Spinal cord (tissue), 10 donors: ENCODE measurements at places on chromosomes 5 and 9. TPM values are rescaled to one million over a fixed set of nuclear protein-coding genes. Genes with fewer than 3 reads are reported as not detected.

Gene DMGDH
- 7.6 TPM for total RNA-seq

DNA sequence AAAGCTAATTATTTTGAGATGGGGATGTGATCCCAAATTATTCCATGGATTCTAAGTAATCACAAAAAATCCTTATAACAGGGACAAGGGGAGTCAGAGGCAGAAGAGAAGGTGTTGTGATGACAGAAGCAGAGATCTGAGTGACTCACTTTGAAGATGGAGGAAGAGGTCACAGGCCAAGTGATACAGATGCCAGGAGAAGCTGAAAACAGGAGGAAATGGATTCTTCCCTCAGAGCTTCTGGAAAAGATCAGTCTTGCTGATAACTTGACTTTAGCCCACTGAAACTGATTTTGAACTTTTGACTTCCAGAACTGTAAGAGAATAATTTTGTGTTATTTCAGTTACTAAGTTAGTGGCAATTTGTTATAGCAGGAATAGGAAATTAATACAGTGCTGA is 105.3 kb downstream of the GCNT1 start:
- DNase-seq, result no peak

DNA sequence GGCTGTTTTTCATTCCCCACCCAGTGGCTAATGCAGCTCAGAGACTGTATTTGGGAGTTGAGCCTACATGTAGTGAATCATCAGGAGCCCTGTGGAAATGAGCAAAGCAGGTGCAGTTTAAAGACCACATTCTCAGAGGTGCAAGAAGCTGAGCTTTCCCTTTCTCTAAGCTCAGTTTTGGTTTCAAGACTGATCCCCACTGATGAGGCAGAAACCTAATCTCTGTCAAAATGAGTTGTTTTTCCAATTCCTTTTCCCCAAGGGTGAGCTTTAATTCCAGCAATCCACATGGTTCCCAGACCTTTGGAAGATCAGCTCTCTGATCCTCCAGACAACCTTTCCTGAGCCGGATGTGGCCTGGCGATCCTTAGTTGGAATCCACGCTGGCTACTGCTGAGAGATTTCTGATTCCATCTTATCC is 420.5 kb downstream of the EBF1 start:
- DNase-seq, result no peak

Gene RNF183
- total RNA-seq, result not detected

GRCh38 chr9:127874301-127875221 is 2.9 kb downstream of the AK1 start:
- no peak for DNase-seq

DNA sequence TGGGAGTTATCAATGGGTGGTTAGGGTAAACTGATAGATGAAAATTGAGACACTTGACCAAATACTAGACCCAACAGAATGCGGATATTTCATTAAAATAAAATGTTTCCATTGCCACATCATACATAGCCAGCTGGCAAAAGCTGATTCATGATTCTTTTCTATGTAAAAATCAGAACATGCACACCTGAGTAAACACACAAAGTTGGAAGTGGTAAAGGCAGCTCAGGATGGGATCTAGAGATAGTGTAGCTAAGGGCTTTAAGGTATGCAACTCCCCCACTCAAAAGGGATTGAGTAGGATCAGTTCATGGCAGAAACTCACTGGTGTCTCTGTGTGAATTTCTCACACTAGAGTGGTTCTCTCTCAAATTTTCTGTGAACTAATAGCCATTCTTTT is 541.1 kb upstream of the GRAMD2B start:
- DNase-seq, result no peak

Gene PTGR1
- 44.7 TPM for total RNA-seq

Gene CDKN2B-AS1
- total RNA-seq, result 0.55 TPM

Gene LHX6
- 5.1 TPM for total RNA-seq

Gene SPZ1
- not detected for total RNA-seq

Gene CARTPT
- 5.0 TPM for total RNA-seq

DNA sequence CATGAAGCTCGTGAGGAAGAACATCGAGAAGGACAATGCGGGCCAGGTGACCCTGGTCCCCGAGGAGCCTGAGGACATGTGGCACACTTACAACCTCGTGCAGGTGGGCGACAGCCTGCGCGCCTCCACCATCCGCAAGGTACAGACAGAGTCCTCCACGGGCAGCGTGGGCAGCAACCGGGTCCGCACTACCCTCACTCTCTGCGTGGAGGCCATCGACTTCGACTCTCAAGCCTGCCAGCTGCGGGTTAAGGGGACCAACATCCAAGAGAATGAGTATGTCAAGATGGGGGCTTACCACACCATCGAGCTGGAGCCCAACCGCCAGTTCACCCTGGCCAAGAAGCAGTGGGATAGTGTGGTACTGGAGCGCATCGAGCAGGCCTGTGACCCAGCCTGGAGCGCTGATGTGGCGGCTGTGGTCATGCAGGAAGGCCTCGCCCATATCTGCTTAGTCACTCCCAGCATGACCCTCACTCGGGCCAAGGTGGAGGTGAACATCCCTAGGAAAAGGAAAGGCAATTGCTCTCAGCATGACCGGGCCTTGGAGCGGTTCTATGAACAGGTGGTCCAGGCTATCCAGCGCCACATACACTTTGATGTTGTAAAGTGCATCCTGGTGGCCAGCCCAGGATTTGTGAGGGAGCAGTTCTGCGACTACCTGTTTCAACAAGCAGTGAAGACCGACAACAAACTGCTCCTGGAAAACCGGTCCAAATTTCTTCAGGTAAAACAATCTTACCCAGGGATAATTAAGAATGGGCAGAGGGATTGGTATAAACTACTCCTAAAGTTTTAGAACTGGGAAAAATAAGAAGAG is 12.9 kb downstream of the ITGA1 start:
- DNase-seq, result no peak

- DNase-seq, result no peak
These were observed 77.8 kb downstream of the ZCCHC7 start for GRCh38 chr9:37198039-37198729.

Gene SLC34A1
- total RNA-seq, result not detected

DNA sequence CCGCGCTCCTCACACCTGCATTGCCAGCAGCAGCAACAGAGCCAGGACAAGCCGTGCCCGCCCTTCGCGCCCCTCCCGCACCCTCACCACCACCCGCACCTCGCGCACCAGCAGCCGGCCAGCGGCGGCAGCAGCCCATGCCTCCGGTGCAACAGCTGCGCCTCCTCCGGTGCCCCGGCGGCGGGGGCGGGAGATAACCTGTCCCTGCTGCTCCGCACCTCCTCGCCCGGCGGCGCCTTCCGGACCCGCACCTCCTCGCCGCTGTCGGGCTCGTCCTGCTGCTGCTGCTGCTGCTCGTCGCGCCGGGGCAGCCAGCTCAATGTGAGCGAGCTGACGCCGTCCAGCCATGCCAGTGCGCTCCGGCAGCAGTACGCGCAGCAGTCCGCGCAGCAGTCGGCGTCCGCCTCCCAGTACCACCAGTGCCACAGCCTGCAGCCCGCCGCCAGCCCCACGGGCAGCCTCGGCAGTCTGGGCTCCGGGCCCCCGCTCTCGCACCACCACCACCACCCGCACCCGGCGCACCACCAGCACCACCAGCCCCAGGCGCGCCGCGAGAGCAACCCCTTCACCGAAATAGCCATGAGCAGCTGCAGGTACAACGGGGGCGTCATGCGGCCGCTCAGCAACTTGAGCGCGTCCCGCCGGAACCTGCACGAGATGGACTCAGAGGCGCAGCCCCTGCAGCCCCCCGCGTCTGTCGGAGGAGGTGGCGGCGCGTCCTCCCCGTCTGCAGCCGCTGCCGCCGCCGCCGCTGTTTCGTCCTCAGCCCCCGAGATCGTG is 517 bp downstream of the KCNN2 start:
- DNase-seq, result no peak

GRCh38 chr9:103304797-103305196 is 309.7 kb downstream of the CYLC2 start:
- DNase-seq, result no peak

DNA sequence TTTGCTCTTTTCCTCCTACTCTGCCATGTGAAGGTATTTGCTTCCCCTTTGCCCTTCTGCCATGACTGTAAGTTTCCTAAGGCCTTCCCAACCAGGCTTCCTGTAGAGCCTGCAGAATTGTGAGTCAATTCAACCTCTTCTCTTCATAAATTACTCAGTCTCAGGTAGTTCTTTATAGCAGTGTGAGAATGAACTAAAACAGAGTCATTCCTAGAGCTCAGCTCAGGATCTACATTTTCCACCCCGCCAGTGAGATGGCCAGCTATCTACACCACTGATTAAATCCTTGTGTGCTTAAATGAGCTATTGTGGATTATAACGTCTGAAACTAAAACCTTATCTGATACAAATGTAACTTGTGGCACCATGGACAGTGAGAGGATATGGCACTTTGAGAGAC is 55.0 kb downstream of the FRMD3 start:
- no peak for DNase-seq
